ENCODE measurements at places on chromosomes 5 and 9. TPM values are rescaled to one million over a fixed set of nuclear protein-coding genes. Genes with fewer than 3 reads are reported as not detected.

SPINK7 gene
- total RNA-seq: not detected

ECSCR gene
- total RNA-seq: not detected

RNF183 gene
- not detected for total RNA-seq

ADAMTS6 gene
- 13.2 TPM for total RNA-seq

SPATA31D4 gene
- not detected for total RNA-seq
